ENCODE measurements at places on chromosomes 16 and 17.

- peak; percentile 45 for DNase-seq
Measured at GRCh38 chr16:23504453-23505179, 5.7 kb downstream of the GGA2 start.

GRCh38 chr16:83338941-83339340, 468.8 kb upstream of the HSBP1 start:
- no peak for DNase-seq

- no peak for DNase-seq
Measured at GRCh38 chr17:49553676-49554335, 21.9 kb upstream of the NXPH3 start.

DNA sequence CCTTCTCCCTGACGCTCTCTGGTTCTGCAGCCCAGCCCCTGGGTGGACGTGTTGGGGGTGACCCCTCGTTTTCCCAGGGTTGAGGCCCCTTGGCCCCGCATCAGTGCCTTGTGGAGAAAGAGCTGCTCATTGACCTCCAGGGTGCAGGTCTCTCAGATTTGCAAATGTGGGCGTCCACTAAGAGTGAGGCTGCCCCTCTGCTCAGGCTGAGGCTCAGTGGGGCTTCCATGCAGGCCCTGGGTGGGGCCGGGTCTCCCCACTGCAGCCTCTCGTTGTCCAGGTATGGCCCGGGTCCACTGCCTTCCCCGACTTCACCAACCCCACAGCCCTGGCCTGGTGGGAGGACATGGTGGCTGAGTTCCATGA, 9.0 kb downstream of the GAA start:
- DNase-seq: no peak

GRCh38 chr17:7215652-7216180, 3.9 kb downstream of the DLG4 start:
- no peak for DNase-seq

DNA sequence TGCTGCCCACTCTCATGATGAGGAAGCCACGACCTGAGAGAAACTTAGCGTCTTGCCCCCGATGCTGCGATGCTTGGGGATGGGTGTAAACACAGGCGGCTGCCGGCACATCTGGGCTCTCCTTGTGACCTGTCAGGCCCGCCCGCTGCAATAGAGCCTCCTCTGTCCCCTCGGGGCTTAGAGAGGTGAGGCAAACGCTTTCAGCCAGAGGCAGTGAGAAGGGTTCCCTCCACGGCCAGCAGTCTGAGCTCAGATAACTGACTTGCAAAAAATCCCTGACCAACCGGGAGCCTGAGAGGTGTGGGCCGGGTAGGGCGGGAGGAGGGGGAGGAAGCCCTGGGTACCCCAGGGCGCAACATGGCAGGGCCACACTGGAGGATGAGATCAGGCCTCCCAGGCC, 260.6 kb downstream of the C16orf95 start:
- DNase-seq: no peak

DNA sequence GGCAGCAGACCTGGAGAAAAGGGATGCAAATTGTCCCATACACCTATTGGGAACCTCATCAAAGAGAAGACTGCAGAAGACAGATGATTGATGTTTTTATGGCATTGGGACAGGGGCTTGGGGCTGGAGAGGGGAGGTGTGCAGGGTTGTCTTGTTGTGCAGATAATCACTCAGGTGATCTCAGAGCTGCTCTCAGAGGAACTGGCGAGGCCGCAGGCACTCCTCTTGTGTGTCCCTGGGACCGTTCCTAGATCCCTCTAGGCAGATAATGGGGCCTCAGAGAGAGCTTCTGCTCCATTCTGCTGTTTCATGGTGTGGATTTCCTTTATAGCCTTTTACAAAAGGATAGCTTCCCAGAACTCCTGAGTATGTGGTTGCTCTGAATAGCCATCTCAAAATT, 1.6 kb downstream of the RNF213 start:
- no peak for DNase-seq

- no peak for DNase-seq
Measured at GRCh38 chr17:9760266-9760665, 31.1 kb downstream of the DHRS7C start.

- no peak for DNase-seq
Measured at GRCh38 chr17:63099425-63099824, 133.4 kb downstream of the TANC2 start.

DNA sequence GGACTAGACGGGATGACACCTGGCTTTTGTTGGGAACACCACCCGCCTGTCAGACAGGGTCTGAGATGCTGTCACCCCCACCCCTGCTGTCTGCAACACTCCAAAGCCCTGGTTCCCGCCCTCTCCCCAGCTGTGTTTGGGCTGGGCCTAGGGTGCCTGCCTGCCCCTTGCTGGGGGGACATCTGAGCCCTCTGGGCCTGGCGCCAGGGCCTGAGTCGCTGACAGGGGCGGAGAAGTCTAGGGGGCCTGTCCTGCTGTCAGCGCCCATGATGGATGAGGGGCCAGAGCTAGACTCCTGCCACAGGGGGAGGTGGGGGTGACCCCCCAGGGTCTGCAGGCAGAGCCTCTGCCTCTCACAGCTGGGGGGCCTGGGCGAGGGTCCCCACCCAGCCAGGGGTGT, 7.6 kb upstream of the PKMYT1 start:
- peak; percentile 68 for DNase-seq

DNA sequence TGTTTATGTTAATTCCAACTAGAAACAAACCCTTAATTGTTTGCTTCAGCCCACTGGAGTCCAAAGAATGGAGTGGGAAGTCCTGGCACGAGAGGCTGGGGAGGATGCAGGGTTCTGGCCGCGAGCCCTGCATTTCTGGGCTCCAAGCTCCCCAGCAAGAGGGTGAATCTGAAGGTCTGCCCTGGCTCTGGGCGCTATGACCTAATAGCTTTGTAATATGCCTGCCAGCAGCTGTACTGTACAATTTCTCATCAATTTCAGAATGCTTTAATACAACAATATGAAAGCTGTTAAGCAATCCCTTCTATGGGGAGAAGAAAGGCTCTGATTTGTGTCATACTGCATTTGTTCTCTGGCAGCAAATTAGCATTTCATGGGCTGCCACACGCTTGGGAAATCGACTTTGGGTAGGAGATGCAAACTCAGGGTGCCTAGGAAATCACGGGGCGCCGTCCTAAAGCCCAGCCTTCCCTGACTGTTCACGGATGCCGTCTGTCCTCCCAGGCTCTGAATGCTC, 43.8 kb downstream of the NDEL1 start:
- peak; percentile 90 for DNase-seq

DNA sequence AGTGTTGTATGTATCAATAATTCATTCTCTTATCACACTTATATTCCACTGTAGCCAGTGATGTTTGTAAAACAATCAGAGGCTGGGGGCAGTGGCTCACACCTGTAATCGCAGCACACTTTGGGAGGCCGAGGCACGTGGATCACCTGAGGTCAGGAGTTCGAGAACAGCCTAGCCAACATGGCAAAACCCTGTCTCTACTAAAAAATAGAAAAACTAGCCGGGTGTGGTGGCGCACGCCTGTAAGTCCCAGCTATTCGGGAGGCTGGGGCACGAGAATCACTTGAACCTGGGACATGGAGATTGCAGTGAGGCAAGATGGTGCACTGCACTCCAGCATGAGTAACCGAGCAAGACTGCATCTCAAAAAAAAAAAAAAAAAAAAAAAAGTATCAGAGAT, 217.0 kb downstream of the CPPED1 start:
- DNase-seq: no peak

DNA sequence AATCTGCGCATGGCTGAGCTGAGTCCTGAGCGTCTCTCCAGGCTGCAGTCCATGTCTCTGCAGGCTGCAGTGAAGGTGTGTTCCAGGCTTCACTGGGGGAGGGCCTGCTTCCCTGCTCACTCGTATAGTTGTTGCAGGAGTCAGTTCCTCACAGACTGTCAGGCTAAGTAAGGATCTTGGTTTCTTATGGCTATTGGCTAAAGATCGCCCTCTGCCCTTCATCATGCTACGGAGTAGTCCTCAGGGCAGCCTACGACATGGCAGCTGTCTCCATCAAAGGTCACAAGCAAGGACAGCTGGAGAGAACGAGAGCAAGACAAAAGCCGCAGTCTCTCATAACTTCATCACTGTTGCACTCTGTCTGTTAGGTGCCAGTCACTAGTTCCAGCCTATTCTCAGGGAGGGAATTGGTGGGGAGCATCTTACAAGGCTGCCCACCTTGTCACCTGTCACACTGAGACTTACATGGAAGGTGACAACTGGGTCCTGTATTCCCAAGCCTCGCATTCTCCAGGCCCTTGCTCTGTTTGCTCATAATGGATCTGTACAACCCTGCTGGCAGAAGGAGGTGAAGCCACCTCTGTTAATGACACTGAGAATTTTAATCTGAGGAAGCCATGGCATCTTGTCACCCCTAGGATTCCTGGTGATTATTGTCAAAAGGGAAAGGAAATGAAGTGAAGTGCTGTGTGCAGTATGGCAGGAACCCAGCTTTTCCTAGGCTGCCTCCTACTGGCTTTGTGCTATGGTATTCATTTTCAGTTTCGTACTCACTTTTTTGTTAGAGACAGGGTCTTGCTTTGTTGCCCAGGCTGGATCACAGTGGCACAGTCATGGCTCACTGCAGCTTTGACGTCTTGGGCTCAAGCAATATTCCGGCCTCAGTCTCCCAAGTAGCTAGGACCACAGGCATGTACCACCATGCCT, 43.4 kb downstream of the MFSD11 start:
- no peak for DNase-seq

DNA sequence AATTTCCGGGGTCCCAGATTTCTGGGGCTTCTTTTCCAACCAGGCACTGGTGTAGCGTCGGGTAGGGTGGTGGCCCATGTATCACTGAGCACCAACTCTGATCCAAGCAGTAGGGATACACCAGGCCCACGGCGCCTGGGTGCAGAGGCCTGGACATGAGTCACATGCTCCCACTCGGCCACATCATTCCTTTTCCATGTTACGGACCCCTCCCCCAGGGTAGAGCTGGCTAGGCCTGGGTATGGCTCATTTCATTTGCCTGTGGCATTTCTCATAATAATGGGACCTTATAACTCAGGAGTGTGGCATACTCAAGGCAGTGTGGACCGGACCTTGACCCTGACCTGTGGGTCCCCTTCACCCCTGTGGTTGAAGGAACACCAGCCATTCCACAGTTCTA, 18.0 kb upstream of the NDRG4 start:
- no peak for DNase-seq
